A172 (cell line): ENCODE measurements at places on chromosomes 13 and 19.
A peak's percentile ranks its signal among the peaks of the same experiment; 100 is the strongest.

DNA sequence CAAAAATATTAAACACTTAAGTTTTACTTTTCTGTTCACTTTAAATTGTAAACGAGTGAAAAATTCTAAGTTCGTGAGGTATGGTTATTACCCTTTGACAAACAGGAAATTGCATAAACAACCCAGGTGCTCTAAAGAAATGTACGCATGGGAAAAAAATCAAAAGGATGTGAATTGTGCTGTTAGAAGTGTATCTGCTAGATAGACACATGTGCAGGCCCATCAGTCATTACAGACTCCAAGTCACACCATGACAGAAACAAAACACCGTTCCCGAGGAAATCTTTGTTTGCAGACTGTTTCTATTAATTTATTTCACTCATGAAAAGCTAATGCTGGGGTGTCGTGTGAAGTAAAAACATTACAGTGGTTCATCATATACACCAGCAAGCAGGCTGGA, 17.0 kb upstream of the DOCK9 start:
- no peak for DNase-seq

DNA sequence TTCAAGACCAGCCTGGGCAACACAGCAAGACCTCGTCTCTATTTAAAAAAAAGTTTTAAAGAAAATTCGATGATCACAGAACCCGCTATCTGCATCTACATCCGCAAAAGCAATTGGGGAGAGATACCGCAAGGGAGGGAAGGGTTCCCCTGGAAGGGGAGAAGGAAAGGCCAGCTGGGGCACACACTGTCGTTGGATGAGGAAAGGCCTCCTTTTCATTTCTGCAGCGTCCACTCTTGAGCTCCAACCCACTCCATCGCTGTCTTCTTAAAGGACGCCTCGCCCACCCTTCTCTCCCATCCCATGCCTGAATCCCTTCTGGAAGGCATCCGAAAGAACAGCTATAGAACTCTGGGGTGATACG, 3.2 kb upstream of the PRKCG start:
- DNase-seq = no peak

DNA sequence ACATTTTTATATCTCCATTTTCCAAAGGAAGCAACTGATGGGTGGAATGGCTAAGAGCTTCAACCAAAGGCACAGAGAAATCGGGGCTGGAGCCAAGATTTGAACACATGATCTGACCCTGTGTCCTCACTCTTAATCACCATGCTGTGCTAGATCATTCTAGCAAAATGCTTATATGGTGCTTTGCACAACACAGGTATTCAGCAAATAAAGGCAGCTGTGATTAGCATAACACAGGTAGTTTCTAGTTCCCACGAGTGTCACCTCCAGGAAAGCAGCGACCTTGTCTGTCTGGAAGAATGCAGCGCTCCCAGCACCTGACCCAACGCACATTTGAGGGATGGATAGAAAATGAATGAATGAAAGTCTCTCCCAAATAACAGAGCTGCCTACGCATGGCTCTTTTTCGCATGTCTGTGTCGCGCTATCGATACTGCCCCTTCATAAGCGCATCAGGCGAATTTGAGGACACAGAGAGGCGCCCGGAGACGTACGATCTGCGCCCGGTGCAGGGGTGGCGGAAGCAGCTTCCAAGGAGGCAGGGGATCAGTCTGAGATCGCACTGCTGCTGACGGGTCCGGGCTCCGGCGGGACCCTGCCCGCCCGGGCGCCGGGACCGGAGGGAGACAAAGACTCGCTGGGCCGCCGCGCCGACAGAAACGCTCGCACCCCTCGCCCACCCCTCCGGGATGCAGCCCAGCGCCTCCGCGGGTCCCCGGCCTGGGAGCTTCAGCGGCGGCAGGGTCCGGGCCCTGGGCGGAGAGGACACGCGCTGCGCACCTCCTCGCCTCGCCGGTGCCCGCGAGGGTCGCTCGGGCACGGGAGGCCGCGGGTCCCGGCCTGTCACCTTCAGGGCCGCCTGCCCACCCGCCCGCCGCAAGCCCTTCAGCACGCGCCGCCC, 609 bp downstream of the EPS15L1 start:
- DNase-seq = no peak

DNA sequence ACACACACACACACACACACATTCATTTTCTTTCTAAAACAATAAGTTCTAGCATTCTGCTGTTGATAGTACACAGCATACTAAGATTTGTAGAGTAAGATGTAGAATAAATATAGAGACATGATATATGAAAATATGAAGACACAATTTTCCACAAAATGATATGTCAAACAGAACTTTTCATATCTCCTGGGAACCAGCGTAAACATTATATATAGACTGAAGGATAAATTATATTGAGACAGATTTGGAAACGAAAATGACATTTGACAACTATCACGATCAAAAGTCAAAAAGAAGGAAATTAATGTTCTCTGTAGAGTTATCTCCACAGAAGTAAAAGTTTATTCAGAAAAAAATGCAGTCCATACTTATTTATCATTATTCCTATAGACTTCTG, 1605.7 kb upstream of the SLC10A2 start:
- DNase-seq = no peak

- DNase-seq = peak; percentile 77
Observed at GRCh38 chr13:46668302-46668720, 115.3 kb downstream of the LRCH1 start.

DNA sequence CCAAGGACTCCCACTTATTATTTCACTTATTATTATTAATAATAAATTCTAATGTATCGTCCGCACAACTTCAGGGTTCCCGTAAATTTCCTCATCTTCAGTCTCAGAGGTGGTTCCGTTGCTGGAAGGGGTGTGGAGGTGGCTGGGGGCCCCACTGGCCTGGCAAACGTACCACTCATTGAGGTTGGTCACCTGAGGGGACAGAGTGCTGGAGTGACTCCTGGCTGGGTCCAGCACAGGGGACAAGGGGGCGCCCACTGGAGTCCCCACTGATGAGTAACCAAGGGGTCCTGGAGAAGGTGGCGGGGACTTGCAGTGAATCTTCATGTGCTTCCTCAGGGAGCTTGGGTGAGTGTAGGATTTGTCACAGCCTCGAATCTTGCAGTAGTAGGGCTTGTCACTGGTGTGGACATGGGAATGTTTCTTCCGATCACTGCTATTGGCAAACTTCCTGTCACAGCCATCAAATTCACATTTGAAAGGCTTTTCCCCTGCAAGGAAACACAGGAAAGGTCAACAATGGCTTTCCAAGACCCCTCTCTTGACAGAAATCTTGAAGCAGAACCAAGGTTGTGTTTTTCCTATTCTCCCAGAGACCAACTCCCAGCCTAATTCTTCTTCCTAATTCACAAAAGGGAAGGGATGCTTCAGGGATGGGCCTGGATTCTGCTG, 6.1 kb downstream of the ZIC5 start:
- DNase-seq = no peak

DNA sequence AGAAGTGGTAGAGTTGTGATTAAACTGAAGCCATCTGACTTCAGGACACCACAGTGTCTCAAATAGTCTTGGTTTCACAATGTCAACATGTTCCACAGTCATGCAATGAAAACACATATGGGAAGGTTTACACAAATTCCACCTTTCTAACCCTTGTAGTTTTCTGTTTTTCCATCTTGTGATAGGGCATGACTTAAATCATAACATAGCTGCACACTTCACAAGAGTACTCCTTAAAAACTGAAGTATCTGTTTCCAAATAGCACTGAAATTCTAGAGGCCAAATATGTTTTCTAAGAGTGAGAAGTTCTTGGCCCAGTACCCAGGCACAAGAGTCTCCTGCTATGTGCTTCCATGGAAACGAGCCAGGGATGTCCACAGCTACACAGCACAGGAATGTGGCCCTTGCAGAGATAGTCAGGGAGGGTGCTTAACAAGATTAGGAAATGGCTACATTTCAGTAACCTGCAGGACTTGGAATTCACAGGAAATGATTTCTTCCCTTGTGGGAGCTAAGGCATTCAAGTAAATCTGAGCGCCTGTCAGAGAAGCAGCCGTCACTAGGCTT, 269.1 kb downstream of the NDFIP2 start:
- peak; percentile 78 for DNase-seq

- DNase-seq = peak; percentile 88
Observed at GRCh38 chr13:79631051-79631659, 150.2 kb downstream of the NDFIP2 start.
